GM23338 (cell line): ENCODE measurements at places on chromosomes 5 and 9. TPM values are rescaled to one million over a fixed set of nuclear protein-coding genes. Genes with fewer than 3 reads are reported as not detected.

- DNase-seq: peak; percentile 69
- H3K4me1 ChIP-seq: peaks cover 49% of the 10 kb centered on the region
- peaks cover 5% of the 10 kb centered on the region; the same call in 1 of the 2 replicates for H3K36me3 ChIP-seq
- no peak overlapping the region for H3K27ac ChIP-seq
These were observed 1.3 kb downstream of the NR4A3 start for GRCh38 chr9:99822806-99823591.

DNA sequence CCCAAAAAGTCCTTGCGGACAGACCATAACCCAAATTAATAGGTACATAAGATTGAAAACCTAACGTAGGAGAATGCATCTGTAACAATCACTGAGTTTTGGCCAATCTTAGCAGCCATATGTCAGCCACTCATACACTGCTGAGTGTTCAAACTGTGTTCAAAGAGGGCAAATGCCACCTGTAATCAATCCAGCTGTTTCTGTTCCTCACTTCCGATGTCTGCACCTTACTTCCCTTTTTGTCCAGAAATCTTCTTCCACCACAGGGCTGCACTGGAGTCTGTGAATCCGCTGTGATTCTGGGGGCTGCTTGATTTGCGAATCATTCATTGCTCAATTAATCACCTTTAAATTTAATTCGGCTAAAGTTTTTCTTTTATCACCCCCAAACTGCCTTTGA lies 263.9 kb downstream of the ICE1 start:
- H3K4me3 ChIP-seq: no peak overlapping the region
- H3K27me3 ChIP-seq: no peaks in the 10 kb centered on the region
- H3K27ac ChIP-seq: no peak overlapping the region
- H3K36me3 ChIP-seq: no peaks in the 10 kb centered on the region
- H3K4me1 ChIP-seq: no peaks in the 10 kb centered on the region

Gene DIPK1B
- total RNA-seq: 47.2 and 60.0 TPM in 2 replicates

Gene HMGCS1
- total RNA-seq: 278 and 339 TPM in 2 replicates

- H3K27ac ChIP-seq: no peak overlapping the region
- no peaks in the 10 kb centered on the region for H3K4me1 ChIP-seq
These were observed 615.0 kb downstream of the ZNF608 start for GRCh38 chr5:124131466-124131865.

Gene HTR4
- 0.10 TPM in 1 of 2 replicates, not detected in the other for total RNA-seq

Gene FOXD4L3
- total RNA-seq: not detected in 2 replicates

Gene STOM
- 51.1 and 61.0 TPM in 2 replicates for total RNA-seq

Gene LHX6
- 1.0 and 1.3 TPM in 2 replicates for total RNA-seq

DNA sequence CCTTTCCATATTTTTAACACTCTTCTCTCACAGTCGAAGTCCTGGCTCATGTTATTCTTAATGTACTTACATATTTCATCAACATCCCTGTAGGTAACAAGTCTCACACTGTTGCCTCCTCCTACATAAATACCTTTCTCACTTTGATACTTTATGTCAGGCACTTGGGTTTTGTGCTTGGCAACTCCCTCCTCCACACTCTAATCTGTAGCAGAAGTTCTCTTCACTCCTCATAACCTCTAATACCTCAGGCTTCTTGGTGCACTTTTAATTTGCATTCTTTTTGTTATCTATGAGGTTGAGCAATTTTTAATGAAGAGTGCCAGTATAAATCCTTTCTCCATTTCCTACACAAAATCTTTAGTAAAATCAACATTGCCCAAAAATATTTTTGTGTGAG lies 24.1 kb upstream of the ARRDC3 start:
- H3K4me1 ChIP-seq: no peaks in the 10 kb centered on the region
- no peak overlapping the region for H3K4me3 ChIP-seq
- H3K27me3 ChIP-seq: no peaks in the 10 kb centered on the region
- no peaks in the 10 kb centered on the region for H3K36me3 ChIP-seq
- no peak overlapping the region for H3K27ac ChIP-seq

DNA sequence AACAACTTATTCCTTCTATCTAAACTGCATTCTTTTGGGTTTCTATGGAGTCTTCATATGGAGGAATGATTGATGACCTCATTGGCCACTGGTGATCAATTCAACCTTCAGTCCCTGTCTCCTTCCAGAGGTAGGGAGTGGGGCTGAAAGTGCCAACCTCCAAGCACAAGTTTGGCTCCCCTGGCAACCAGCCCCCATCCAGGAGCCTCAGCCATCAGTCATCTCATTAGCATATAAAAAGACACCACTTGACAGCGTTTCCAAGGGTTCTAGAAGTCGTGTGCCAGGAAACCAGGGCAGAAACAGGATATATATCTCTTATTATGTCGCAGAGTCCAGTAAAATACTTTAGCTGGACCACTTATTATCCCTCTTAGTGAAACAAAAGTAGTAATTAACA lies 9.8 kb downstream of the SLC31A2 start:
- H3K4me1 ChIP-seq: peaks cover 21% of the 10 kb centered on the region
- no peaks in the 10 kb centered on the region for H3K27me3 ChIP-seq
- DNase-seq: peak; percentile 79

Gene C5orf52
- not detected in 2 replicates for total RNA-seq

Gene NXNL2
- total RNA-seq: 4.3 and 5.1 TPM in 2 replicates

Gene PCDHGB4
- total RNA-seq: 13.0 and 16.6 TPM in 2 replicates

- DNase-seq: no peak
- no peaks in the 10 kb centered on the region for H3K27me3 ChIP-seq
- peaks cover 24% of the 10 kb centered on the region for H3K4me1 ChIP-seq
These were observed 7.8 kb downstream of the ZFR start for GRCh38 chr5:32436553-32437242.

GRCh38 chr9:120383611-120383998 lies 196.4 kb downstream of the CDK5RAP2 start:
- no peak overlapping the region for H3K27ac ChIP-seq
- H3K36me3 ChIP-seq: no peaks in the 10 kb centered on the region
- no peaks in the 10 kb centered on the region for H3K27me3 ChIP-seq
- peaks cover 2% of the 10 kb centered on the region; the same call in 1 of the 2 replicates for H3K4me1 ChIP-seq
- no peak for DNase-seq

Gene AOPEP
- total RNA-seq: 16.5 and 17.2 TPM in 2 replicates

- no peak for DNase-seq
- no peaks in the 10 kb centered on the region for H3K27me3 ChIP-seq
- H3K27ac ChIP-seq: no peak overlapping the region
- H3K4me1 ChIP-seq: peaks cover 28% of the 10 kb centered on the region
- H3K4me3 ChIP-seq: no peak overlapping the region
These were observed 65.2 kb downstream of the CRB2 start for GRCh38 chr9:123421186-123421585.

DNA sequence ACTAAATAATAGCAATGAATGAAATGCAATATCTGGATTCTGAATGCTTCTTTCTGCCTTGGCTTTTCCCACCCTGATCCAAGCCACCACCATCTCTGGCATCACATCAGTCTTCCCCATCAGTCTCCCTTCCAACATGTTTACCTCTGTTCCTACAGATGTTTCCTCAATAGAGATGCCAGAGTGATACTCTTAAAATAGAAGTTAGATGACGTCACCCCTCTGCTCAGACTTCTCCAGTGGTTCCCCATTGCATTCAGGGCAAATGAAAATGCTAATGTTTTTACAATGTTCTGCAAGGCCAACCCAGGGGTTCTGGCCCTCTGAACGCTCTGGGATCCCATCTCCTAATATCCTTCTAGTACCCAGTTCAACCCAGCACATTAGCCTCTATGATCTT lies 305.8 kb downstream of the TRIM32 start:
- no peaks in the 10 kb centered on the region for H3K36me3 ChIP-seq
- no peak overlapping the region for H3K4me3 ChIP-seq
- no peak for DNase-seq
- H3K27ac ChIP-seq: no peak overlapping the region
- H3K4me1 ChIP-seq: peaks cover 20% of the 10 kb centered on the region

GRCh38 chr5:55913466-55914413 lies 62.6 kb downstream of the IL31RA start:
- H3K4me3 ChIP-seq: no peak overlapping the region
- no peak overlapping the region for H3K27ac ChIP-seq
- no peaks in the 10 kb centered on the region for H3K36me3 ChIP-seq
- DNase-seq: no peak
- no peaks in the 10 kb centered on the region for H3K27me3 ChIP-seq

Gene OR2Y1
- not detected in 2 replicates for total RNA-seq

DNA sequence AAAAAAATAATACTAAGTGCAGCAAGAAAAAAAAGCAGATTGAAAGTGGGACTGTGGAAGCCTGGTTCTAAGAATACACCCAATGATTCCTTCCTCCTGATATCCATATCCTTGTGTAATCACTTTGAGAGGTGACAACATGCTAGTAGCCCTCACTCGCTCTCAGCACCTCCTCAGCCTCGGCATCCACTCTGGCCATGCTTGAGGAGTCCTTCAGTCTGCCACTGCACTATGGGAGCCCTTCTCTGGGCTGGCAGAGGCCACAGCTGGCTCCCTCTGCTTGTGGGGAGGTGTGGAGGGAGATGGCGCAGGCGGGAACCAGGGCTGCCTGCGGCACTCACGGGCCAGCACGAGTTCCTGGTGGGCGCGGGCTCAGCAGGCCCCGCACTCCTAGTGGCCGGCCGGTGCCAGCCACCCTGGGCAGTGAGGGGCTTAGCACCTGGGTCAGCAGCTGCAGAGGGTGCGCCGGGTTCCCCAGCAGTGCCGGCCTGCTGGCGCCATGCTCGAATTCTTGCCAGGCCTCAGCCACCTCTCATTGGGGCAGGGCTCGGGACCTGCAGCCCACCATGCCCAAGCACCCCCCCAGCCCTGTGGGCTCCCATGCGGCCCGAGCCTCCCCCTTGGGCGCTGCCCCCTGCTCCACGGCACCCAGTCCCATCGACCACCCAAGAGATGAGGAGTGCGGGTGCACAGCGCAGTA lies 24.5 kb upstream of the SELENOP start:
- H3K36me3 ChIP-seq: no peaks in the 10 kb centered on the region
- no peak overlapping the region for H3K27ac ChIP-seq
- no peak overlapping the region for H3K4me3 ChIP-seq
- H3K4me1 ChIP-seq: no peaks in the 10 kb centered on the region
- H3K27me3 ChIP-seq: no peaks in the 10 kb centered on the region
- DNase-seq: no peak

Gene SNAPC4
- total RNA-seq: 20.4 and 22.7 TPM in 2 replicates

GRCh38 chr5:172007175-172008110 lies 1.0 kb upstream of the FBXW11 start:
- peak overlapping the region; percentile 93 for H3K4me3 ChIP-seq
- H3K27me3 ChIP-seq: no peaks in the 10 kb centered on the region
- no peaks in the 10 kb centered on the region for H3K36me3 ChIP-seq

- no peaks in the 10 kb centered on the region for H3K27me3 ChIP-seq
- no peak overlapping the region for H3K4me3 ChIP-seq
- no peaks in the 10 kb centered on the region for H3K36me3 ChIP-seq
- DNase-seq: no peak
- no peaks in the 10 kb centered on the region for H3K4me1 ChIP-seq
- H3K27ac ChIP-seq: no peak overlapping the region
These were observed 90.0 kb upstream of the NIPBL start for GRCh38 chr5:36786448-36787012.

- H3K27me3 ChIP-seq: no peaks in the 10 kb centered on the region
- H3K4me3 ChIP-seq: no peak overlapping the region
- H3K27ac ChIP-seq: no peak overlapping the region
- H3K4me1 ChIP-seq: no peaks in the 10 kb centered on the region
- DNase-seq: no peak
These were observed 77.4 kb downstream of the PHF2 start for GRCh38 chr9:93653760-93654159.

- no peaks in the 10 kb centered on the region for H3K27me3 ChIP-seq
- DNase-seq: no peak
- no peak overlapping the region for H3K4me3 ChIP-seq
- H3K27ac ChIP-seq: no peak overlapping the region
These were observed 101.7 kb downstream of the UBAP2 start for GRCh38 chr9:33946779-33947535.

GRCh38 chr5:103667068-103667467 lies 104.5 kb upstream of the NUDT12 start:
- H3K4me3 ChIP-seq: no peak overlapping the region
- H3K27ac ChIP-seq: no peak overlapping the region
- no peaks in the 10 kb centered on the region for H3K27me3 ChIP-seq
- peaks cover 4% of the 10 kb centered on the region for H3K36me3 ChIP-seq
- DNase-seq: no peak
- no peaks in the 10 kb centered on the region for H3K4me1 ChIP-seq

GRCh38 chr9:105127863-105128220 lies 116.6 kb upstream of the SLC44A1 start:
- H3K27me3 ChIP-seq: no peaks in the 10 kb centered on the region
- H3K4me1 ChIP-seq: no peaks in the 10 kb centered on the region
- no peaks in the 10 kb centered on the region for H3K36me3 ChIP-seq
- no peak for DNase-seq
- H3K27ac ChIP-seq: 0 out of 2 replicates have a peak overlapping the region, but pooled peaks have one; percentile 19

- no peak overlapping the region for H3K4me3 ChIP-seq
- no peaks in the 10 kb centered on the region for H3K36me3 ChIP-seq
- no peaks in the 10 kb centered on the region for H3K27me3 ChIP-seq
- H3K27ac ChIP-seq: no peak overlapping the region
- DNase-seq: no peak
These were observed 20.2 kb downstream of the ALDH1A1 start for GRCh38 chr9:72932619-72933018.

- no peak overlapping the region for H3K27ac ChIP-seq
- no peaks in the 10 kb centered on the region for H3K36me3 ChIP-seq
- no peak overlapping the region for H3K4me3 ChIP-seq
- DNase-seq: no peak
- no peaks in the 10 kb centered on the region for H3K27me3 ChIP-seq
- H3K4me1 ChIP-seq: peaks cover 45% of the 10 kb centered on the region
These were observed 21.1 kb downstream of the CORO2A start for GRCh38 chr9:98171176-98171925.

- no peak overlapping the region for H3K4me3 ChIP-seq
- H3K4me1 ChIP-seq: no peaks in the 10 kb centered on the region
- no peak for DNase-seq
These were observed 79.0 kb upstream of the RAI14 start for GRCh38 chr5:34576891-34577666.

DNA sequence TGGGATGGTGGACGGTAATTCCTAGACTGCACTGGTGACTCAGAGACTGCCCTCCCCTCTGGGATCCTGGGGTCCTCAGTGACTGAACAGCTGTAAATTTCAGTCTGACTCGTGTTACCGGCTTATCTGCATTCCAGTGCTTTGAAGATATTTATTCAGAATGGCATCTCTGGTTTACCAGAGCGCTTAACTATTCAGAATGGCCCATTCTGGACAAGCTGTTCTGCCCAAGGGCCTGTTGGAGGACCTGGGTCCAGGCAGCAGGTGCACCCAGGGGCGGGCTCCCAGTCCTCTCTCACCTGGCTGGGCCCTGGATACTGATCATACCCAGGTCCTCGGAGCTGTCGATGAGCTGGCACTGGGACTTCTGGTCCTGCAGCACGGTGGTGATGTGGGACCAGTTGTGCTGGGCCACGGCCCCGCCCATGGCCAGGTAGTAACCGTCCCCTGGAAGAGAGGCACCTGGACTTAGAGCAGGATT lies 48.0 kb downstream of the SARDH start:
- no peak overlapping the region for H3K4me3 ChIP-seq
- no peaks in the 10 kb centered on the region for H3K27me3 ChIP-seq
- H3K4me1 ChIP-seq: no peaks in the 10 kb centered on the region
- DNase-seq: no peak
- no peaks in the 10 kb centered on the region for H3K36me3 ChIP-seq
- H3K27ac ChIP-seq: no peak overlapping the region
